ENCODE measurements at places on chromosomes 5 and 9.
A peak's percentile ranks its signal among the peaks of the same experiment; 100 is the strongest.

- DNase-seq = no peak
Observed at GRCh38 chr5:38285226-38285625, 26.9 kb downstream of the EGFLAM start.

DNA sequence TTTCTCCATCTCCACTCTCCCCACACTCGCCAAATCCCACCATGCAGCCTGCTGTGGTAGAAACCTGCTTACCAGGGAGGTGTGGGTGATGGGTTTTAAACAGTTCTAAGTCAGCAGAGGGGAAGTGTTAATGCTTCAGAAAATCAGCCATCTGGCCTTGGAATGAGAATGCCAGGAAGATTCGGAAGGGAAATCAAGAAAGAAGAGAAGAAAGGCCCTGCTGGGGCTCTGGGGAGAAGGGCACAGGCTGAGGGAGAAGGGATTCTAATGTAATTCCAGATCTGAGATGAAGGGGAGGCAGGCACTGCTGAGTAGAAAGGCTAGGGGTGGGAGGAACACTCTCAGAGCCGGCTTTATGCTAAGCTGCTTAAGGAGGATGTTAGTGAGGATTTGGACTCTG, 434.7 kb upstream of the DMAC1 start:
- DNase-seq = no peak

- DNase-seq = no peak
Observed at GRCh38 chr9:91682806-91683205, 259.2 kb upstream of the NFIL3 start.

GRCh38 chr5:166399781-166400180, 1891.7 kb upstream of the WWC1 start:
- no peak for DNase-seq

DNA sequence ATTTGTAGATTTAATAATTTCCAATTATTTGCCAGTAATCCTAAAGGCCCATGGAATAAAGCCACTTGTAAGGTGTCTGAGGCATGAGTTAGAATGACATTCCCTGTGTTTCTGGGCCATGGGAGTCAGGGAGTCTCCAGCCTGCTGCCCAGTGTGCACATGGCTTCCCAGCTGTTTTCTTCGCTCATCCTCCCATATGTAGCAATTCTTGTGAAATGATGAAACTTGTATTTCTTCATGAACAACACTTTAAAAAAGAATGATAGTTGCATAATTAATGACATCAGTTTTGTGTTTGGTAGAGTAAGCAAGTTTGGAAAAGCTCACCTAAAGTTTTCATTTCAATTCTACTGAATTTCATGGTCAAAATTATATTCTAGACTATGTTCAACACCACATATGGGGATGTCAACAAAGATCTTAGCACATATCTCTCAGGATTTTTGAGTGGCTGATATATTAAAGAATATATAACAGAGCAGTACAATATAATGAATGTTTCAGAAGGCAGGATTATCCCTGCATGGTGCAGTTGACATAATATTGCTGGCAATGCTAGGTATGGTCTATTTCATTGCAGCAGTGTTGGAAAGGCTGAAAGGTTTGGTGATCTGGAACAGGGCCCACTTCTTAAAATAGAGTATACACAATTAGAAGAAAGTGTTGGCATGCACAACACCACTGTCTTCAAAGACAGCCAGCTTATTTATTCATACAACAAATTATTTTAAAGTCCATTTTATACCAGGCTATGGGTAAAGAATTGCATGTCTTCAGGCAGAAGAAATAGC, 44.7 kb downstream of the GRIN3A start:
- DNase-seq = no peak

GRCh38 chr5:28714907-28715698, 1676.7 kb upstream of the CDH9 start:
- no peak for DNase-seq

GRCh38 chr5:58122848-58123392, 337.0 kb downstream of the PLK2 start:
- no peak for DNase-seq

DNA sequence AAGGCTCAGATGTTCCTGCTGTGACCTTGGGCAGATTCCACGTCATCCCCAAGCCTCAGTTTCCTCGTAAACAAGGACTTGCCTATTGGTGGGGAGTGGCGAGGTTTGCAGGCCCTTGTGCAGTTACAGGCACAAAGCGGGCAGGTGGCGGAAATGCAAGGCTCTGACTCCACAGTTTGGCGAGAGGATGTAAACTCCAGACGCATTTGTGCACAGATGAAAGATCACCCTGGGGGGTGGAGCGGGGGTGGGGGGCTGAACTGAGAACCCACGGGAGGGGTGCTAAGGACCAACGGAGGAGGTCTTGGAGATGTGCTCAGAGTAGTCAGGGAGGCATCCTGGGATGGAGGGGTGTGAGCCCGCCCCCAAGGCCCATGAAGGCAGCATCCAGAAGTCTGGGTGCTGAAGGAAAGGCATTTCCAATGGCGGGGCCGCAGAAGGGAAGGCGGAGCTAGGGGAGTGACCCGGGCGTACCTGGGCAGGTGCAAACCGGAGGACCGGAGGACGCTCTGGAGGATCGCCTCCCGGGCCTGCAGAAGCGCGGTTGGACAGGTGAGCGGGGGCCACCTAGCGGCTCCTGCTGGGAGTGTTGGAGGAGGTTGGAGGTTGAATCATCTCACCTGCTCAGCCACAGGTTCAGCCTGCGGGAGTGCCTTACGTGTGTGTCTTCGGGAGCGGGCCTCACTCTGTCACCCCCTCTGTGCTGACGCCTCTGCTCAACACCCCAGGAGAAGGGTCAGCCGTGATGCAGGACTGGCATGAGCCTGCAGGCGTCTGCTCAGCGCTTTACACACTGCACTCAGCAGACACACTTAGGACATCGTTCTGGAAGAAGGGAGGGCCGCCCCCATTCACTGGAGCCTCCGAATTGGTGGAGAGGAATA, 1.9 kb upstream of the FIBCD1 start:
- peak; percentile 47 for DNase-seq

GRCh38 chr9:96646081-96646991, 8.8 kb downstream of the PRXL2C start:
- no peak for DNase-seq

DNA sequence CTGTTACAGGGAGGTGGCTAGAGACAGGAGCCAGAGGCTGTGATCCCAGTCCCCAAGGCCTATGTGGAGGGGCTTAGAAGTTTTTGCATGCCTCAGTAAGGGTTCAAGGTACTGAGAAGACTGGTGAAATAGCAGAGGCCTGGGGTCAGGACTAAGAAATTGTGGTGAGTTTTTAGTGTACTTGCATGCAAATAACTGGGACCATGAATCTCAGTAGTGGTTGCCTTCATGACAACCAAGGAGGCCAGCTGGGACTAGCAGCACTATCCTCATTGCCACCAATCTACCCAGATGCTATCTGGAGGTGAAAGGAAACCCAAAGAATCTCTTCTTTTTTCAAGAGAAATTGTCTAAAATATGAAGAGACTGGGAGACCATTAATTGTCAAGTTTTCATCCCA, 395.1 kb downstream of the CETN3 start:
- DNase-seq = no peak

DNA sequence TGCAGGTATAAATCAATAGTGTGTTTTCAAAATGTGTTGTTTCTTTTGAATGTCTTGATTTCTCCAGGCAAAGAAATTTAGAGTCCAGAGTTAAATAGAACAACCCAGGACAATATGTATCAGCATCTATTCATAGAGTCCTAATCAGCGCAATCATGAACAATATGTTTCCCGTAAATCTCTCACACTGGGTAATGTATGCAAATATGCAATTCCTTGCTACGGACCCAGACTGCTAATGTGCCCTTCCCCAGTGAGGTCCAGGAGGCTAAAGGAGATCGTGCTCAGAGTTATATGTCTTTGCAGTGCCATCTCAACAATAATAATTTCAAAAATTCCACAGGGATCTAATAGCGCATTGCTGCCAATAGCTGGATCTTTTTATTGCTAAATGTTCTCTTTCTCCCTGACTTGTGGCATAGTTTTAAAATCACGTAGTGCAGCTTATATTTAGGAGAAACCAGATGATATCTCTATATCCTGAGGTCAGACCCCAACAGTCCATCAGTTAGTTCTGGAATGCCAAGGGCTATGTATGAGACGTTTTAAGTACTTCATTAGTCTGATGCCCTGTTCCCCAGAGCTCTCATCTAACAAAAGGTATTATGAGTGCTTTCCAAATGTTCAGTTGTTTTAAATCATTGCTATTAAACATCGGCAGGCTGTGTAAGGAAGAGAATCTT, 145.1 kb downstream of the MARCHF11 start:
- DNase-seq = no peak

GRCh38 chr9:128702445-128702948, at the start of gene PKN3:
PKN3 (plus strand) TSS chr9:128702503; CDS start chr9:128702916, 413 bp downstream.
- DNase-seq = peak; percentile 76

- DNase-seq = no peak
Observed at GRCh38 chr5:139863361-139863760, 67.8 kb downstream of the PSD2 start.

GRCh38 chr5:168950241-168950951, 350.5 kb downstream of the SLIT3 start:
- DNase-seq = no peak

DNA sequence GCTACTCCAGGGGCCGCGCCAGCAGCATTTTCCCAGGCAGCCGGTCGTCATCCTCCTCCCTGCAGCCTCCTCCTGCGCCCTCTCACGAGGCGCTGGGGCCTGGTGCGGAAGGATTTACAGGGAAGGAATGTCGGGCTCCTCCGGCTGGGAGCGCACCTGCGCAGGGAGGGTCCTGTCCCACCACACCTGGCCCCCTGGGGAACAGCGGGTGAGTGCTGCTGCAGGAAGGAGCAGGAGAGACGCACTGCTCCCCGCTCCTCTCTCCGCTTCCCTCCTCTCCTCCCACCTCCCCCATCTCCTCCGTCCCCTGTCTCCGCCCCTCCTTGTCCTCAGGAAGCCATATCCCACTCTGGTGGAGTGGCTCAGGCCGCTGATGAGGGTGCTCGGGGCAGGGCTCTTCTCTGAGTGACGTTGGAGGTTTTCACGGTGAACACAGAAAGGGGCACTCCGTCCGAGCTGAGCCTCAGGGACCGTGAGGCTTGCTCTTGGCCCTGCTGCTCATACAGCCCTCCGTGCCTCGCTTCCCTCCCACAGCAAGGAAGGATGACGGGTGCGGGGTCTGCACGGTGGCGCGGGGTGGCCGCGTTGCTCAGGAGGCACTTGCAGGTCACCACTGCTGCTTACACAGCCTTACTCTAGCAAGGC, 31.3 kb downstream of the IRX4 start:
- DNase-seq = no peak

DNA sequence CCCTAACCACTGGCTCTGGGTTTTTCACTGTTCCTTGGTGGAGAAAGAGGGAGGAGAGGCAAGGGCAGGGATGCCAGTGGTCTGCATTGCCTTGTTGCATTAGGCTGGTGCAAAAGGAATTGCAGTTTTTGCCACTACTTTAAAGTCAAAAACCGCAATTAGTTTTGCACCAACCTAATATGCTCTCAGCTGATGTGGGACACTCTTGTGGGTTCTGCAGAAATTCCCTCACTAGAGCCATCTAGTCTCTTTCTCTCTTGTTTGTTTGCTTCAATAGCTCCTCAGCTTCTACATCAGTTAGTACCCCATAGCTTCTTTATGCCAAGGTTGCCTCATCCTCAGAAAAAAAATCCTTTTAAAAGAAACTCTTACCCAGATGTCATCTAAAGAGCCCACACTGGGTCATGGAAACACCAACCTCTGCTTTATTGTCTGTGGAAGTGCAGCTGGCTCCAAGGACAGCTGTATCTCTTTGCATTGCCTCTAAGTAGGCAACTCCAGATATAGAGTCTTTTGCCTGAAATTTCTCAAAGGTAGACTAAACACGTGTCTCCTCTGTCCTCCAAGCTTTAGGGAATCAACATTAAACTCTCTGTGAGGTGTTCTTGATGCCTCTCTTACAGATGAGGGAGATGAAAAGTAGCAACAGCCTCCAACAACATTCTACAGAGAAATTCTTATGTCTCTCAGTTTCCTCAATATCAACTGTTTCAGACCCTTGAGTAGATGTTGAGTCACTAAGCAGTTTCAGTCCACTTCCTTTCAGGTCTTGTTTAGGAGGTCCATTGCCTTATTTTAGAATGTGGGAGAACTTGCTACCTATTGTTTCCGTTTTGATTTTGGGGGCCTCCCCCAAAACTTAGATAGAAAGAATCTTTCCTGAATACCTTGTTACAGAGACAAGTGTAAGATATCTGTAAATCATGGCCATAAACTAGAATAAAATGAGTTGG, 84.9 kb upstream of the MEF2C start:
- no peak for DNase-seq

DNA sequence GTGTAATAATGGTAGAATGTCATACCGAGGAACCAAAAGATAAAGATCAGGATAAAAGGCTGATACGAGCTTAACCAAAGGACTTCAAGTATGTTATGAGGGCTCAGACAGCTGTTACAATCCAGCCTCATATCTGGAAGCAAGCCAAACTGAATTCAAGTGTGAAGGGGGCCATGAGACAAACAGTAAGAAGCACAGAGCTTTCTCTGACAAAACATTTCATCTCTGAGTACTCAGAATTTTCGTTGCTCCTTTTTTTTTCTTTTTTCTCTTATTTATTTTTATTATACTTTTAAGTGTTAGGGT, 52.9 kb upstream of the CD180 start:
- no peak for DNase-seq

DNA sequence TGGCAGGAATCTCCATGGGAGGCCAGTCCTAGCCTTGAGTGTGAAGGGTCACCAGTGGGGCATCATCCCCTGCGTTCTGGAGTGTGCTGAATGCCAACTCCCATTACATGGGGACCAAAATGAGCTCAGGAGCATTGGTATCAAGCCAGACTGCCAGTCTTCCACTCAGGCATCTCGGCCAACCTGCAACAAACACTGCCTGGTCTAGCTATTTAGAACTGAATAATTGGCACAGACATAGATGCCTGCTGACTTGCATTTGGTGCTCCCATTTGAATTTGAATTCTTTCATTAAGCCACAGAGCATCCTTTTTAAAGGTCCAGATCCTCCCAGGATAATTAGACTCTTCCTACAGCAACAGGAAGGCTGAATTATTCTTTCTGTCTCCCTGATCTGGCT, 116.6 kb upstream of the ABCA1 start:
- DNase-seq = no peak

DNA sequence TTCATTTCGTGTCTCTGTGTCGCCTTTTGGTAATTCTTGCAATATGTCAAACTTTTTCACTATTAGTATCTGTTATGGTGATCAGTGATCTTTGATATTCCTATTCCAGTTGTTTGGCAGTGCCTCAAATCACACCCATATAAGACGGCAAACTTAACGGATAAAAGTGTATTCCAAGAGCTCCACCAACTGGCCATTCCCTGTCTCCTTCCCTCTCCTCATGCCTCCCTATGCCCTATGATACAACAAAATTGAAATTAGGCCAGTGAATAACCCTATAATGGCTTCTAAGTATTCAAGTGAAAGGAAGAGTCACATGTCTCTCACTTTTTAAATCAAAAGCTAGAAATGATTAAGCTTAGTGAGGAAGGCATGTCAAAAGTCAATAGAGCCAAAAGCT, 74.8 kb downstream of the CDK5RAP2 start:
- DNase-seq = no peak

GRCh38 chr5:16922430-16922829, 13.7 kb downstream of the MYO10 start:
- DNase-seq = no peak

- no peak for DNase-seq
Observed at GRCh38 chr5:148214665-148215185, 11.9 kb downstream of the SPINK6 start.

- DNase-seq = peak; percentile 84
Observed at GRCh38 chr9:21801683-21802417, 586 bp upstream of the MTAP start.

Data from NCI-H1092 (cell line).